ENCODE measurements at places on chromosomes 12 and 14. TPM values are rescaled to one million over a fixed set of nuclear protein-coding genes. Genes with fewer than 3 reads are reported as not detected.

TCL1A gene
- total RNA-seq: 3.0 TPM

MYO1A gene
- 1.4 TPM for total RNA-seq

STAT2 gene
- total RNA-seq: 102 TPM

FZD10 gene
- not detected for total RNA-seq

DIO2 gene
- not detected for total RNA-seq

NFATC4 gene
- total RNA-seq: 1.1 TPM

MYRFL gene
- total RNA-seq: not detected

SLCO1C1 gene
- not detected for total RNA-seq

DNA sequence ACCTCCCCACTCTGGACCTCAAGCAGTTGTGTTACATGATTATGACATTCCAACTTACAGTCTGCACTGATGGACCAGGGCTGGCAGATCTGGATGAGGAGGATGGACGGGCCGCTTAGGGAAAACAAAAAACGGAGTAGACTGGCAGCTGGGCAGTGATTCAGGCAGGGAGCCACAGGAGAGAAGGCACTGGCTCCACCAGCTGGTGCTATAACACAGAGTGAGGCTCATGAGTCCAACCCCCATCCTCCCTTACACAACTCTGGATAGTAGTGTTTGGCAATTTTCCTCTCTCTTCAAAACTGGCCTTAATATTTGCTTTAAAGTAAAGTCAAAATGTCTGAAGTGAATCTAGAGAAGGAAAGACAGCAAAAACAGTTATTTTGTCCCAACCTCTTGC lies 9.7 kb upstream of the RIC8B start:
- no peak overlapping the region for H3K27ac ChIP-seq
- H3K4me1 ChIP-seq: peaks cover 37% of the 10 kb centered on the region
- no peak overlapping the region for H3K4me3 ChIP-seq
- no peak for DNase-seq

DNA sequence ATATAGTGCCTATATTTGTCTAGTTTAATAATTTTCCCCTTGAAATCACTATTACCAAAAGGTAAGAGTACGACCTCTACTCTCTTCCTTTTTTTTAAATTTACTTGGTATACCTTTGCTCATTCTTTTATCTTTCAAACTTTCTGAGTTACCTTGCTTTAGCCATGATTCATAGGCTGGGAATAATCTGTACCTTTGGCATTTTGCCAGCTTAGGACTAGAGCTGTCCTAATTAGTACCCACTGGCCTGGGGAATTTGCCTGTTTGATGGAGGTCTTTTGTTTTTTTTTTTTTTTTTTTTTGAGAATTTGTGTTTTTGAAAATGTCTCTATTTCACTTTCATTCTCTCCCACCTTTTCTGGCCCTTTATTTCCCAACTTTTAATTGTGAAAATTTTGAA lies 8.7 kb upstream of the SLC4A8 start:
- peaks cover 10% of the 10 kb centered on the region for H3K4me1 ChIP-seq
- no peak overlapping the region for H3K27ac ChIP-seq
- H3K27me3 ChIP-seq: no peaks in the 10 kb centered on the region
- H3K4me3 ChIP-seq: no peak overlapping the region
- no peak for DNase-seq

DNA sequence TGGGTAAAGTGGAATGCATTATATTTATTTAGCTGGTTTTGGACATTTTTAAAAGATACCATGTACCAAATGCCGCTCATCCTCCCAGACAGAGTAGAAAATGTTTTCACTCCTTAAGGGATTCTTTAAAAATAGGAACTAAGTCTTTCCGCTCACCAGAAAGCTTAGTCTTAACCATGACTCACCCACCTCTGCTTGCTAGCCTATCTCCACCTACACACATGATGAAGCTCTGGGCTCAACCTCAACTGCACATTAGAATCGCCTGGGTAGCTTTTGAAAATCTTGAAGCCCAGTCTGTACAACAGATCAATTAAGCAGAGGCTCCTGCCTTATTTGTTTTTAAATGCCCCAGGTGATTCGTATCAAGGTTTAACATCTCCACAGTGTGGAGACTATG lies 260.5 kb downstream of the NEDD1 start:
- no peak for DNase-seq
- H3K27me3 ChIP-seq: peaks cover 5% of the 10 kb centered on the region
- H3K4me1 ChIP-seq: no peaks in the 10 kb centered on the region
- no peaks in the 10 kb centered on the region for H3K36me3 ChIP-seq
- H3K4me3 ChIP-seq: no peak overlapping the region

GRCh38 chr12:6250343-6250742 lies 50.1 kb downstream of the CD9 start:
- H3K4me3 ChIP-seq: no peak overlapping the region
- no peaks in the 10 kb centered on the region for H3K4me1 ChIP-seq
- peaks cover 9% of the 10 kb centered on the region for H3K27me3 ChIP-seq
- H3K36me3 ChIP-seq: no peaks in the 10 kb centered on the region

GRCh38 chr14:76491172-76491930 lies 115.4 kb downstream of the ESRRB start:
- no peaks in the 10 kb centered on the region for H3K27me3 ChIP-seq
- no peaks in the 10 kb centered on the region for H3K36me3 ChIP-seq
- no peak for DNase-seq
- no peaks in the 10 kb centered on the region for H3K4me1 ChIP-seq

GRCh38 chr14:53127832-53128231 lies 25.3 kb downstream of the DDHD1 start:
- peaks cover 12% of the 10 kb centered on the region for H3K36me3 ChIP-seq
- no peak for DNase-seq
- no peak overlapping the region for H3K4me3 ChIP-seq

DNA sequence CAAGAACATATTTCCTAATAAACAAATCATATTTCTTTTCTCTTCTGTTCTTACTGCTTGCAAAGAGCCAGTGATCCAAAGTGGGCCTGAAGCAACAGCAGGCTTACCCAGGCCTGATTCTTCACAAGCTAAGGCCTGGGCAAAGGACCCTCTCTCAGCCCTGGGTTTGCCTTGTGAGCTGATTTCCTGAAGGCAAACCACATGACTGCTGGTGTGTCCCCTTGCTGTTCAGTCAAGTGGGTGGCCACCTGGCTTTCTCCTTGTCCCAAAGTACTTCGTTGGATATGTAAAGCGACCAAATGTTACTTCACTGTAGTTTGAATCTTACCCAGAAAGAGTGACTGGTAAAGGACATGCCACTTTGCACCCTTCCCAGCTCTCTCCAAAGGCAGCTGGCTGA lies 392.9 kb downstream of the ZFP36L1 start:
- peaks cover 31% of the 10 kb centered on the region for H3K4me1 ChIP-seq
- H3K27me3 ChIP-seq: no peaks in the 10 kb centered on the region
- H3K36me3 ChIP-seq: peaks cover 4% of the 10 kb centered on the region
- no peak for DNase-seq

- H3K4me1 ChIP-seq: peaks cover 9% of the 10 kb centered on the region
- no peaks in the 10 kb centered on the region for H3K27me3 ChIP-seq
- no peak for DNase-seq
- no peaks in the 10 kb centered on the region for H3K36me3 ChIP-seq
- no peak overlapping the region for H3K4me3 ChIP-seq
These were observed 78.4 kb downstream of the PAPOLA start for GRCh38 chr14:96580566-96580965.

GRCh38 chr14:92542766-92543554 lies 29.4 kb downstream of the RIN3 start:
- no peak overlapping the region for H3K4me3 ChIP-seq
- no peak for DNase-seq
- peaks cover 66% of the 10 kb centered on the region for H3K4me1 ChIP-seq
- H3K36me3 ChIP-seq: peaks cover 32% of the 10 kb centered on the region
- H3K27ac ChIP-seq: peak overlapping the region; percentile 63
- no peaks in the 10 kb centered on the region for H3K27me3 ChIP-seq

GRCh38 chr12:62861586-62861985 lies 73.4 kb downstream of the PPM1H start:
- H3K4me3 ChIP-seq: no peak overlapping the region
- H3K4me1 ChIP-seq: no peaks in the 10 kb centered on the region
- H3K27me3 ChIP-seq: no peaks in the 10 kb centered on the region
- no peaks in the 10 kb centered on the region for H3K36me3 ChIP-seq
- no peak overlapping the region for H3K27ac ChIP-seq
- DNase-seq: no peak

DNA sequence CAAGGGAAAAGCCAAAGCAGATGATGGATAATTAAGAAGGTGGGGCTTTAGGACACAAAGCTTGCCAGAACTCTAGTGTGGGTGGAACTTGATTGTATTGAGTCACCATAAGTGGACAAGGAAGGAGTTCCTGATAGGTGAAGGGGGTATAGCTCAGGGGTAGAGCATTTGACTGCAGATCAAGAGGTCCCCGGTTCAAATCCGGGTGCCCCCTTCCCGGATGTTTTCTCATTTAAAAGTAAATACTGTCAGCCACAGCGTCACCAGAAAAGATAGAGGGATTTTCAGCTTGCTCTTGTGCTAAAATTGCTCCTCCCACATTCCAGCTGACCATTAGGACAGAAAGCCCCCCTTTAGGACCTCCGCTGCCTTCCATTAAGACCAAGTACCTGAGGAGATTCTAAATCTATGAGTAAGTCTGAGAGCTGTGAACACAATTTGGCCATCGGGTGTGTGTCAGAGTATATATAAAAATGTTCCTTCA lies 36.6 kb downstream of the DCAF4 start:
- H3K4me1 ChIP-seq: peaks cover 5% of the 10 kb centered on the region
- H3K27ac ChIP-seq: peak overlapping the region; percentile 18
- no peak for DNase-seq
- H3K27me3 ChIP-seq: no peaks in the 10 kb centered on the region
- H3K4me3 ChIP-seq: no peak overlapping the region

DNA sequence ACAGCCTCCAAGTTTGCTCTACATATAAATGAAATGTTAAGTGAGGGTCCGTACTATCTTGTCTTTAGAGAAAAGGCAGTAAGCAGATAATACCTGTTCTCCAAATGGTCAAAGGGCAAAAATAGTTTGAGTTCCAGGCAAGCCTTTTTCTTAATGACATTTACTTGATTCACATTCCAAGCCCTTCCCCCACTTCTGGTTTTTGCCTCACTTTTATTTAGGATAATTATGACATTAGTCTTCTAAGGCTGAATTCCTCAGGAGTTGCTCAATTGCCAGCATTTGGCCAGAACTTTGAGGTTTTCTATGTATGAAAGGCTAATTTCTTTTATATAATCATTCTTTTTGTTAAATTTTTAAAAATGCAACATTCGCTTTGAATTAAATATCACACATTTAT lies 62.5 kb upstream of the DUSP6 start:
- peaks cover 8% of the 10 kb centered on the region for H3K36me3 ChIP-seq
- no peaks in the 10 kb centered on the region for H3K4me1 ChIP-seq
- DNase-seq: no peak

- no peak overlapping the region for H3K27ac ChIP-seq
- no peak overlapping the region for H3K4me3 ChIP-seq
- H3K4me1 ChIP-seq: no peaks in the 10 kb centered on the region
- DNase-seq: no peak
- H3K27me3 ChIP-seq: no peaks in the 10 kb centered on the region
- no peaks in the 10 kb centered on the region for H3K36me3 ChIP-seq
These were observed 147.1 kb downstream of the SLC15A5 start for GRCh38 chr12:16130343-16130742.

DNA sequence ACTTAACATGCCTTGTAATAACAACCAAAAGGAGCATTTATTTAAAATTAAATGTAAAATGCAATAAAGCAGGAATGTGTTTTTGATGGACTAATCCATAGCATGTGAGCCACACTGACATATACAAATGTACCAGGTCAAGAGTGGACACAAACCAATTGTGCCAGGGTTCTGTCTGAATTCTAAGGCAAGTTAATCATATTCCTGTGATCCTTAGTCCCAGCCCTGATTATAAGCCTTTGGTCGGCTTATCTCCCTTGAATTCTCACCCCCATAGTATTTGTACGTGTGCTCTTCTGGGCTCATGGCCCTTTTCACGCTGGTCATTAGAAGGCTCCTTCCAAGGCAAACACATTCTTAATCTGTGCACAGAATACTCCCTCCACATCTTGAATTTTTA lies 10.6 kb upstream of the SRSF5 start:
- H3K4me3 ChIP-seq: no peak overlapping the region
- H3K36me3 ChIP-seq: no peaks in the 10 kb centered on the region
- no peak overlapping the region for H3K27ac ChIP-seq
- H3K27me3 ChIP-seq: no peaks in the 10 kb centered on the region

DNA sequence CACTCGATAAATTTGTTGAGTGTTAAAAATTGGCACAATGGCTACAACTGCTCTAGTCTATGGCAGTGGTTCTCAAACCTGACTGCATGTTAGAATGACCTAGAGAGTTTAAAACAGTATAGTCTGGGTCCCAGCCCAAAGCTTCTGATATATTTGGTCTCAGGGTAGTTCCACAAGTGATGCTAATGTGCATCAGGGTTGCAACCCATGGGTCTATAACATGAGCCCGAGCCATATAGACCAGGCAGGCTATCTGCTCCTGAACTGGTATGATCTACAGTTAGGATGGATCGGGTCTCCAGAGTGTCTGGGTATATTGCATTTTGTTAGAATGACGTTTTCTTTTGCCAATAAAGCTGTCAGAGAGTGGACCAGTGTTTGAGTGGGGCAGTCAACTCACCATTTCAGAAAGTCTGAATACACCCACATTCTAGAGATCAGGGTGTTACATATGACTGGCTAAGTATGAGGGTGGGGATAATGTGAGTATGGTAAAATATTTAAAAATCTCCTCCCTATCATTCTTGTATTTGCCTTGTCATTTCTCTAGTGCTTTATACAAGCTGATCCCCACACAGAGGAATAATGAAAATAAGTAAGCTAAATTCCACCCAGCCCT lies 80.9 kb downstream of the FRMD6 start:
- H3K27me3 ChIP-seq: peaks cover 16% of the 10 kb centered on the region
- H3K4me1 ChIP-seq: peaks cover 1% of the 10 kb centered on the region
- no peak overlapping the region for H3K27ac ChIP-seq
- no peaks in the 10 kb centered on the region for H3K36me3 ChIP-seq
- no peak for DNase-seq
- no peak overlapping the region for H3K4me3 ChIP-seq

DNA sequence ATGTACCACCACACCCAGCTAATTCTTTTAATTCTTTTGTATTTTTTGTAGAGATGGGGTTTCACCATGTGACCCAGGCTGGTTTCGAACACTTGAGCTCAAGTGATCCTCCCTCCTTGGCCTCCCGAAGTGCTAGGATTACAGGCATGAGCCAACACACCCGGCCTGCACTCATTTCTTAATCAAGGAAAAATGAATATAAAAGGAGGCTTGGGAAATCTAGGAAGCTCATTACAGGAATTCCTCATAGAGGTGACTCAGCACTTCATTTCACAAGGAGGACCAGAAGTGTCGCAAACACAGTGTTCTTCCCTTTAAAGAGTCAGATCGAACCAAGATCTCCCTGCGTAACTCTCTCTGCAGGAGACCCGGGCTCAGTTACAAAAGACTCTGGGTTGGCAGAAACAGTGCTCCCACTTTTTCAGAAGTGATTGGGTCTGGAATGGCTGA lies 30.3 kb downstream of the NFKBIA start:
- no peaks in the 10 kb centered on the region for H3K27me3 ChIP-seq
- peaks cover 20% of the 10 kb centered on the region for H3K4me1 ChIP-seq
- no peak for DNase-seq
- H3K4me3 ChIP-seq: no peak overlapping the region

Measured in activated naive CD8-positive, alpha-beta T cell treated with anti-CD3 and anti-CD28 coated beads for 36 hours (primary cell).